ENCODE measurements at places on chromosomes 2 and 18.

DNA sequence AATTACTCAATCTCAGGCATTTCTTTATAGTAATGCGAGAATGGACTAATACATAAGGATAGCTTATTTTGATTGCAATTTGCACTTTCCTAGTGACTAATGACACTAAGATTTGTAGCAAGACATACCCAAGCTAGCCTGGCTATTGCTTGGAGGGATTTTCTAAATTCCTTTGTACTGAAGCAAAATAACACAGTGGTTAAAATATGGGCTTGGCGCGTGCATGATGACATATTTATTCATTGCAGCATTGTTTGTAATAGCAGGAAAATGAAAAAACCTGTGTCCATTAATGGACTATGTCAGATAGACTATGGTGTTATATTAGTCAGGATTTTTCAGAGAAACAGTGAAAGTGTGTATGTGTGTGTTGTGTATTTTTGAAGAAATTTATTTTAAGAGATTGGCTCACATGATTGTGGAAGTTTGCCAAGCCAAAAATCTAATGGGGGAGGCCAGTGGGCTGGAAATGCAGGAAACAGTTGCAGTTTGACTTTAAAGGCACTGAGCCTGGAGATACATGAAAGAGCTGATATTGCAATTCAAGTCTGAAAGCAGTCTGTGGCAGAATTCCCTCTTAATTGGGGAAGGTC, 16.7 kb upstream of the LAPTM4A start:
- DNase-seq = no peak

GRCh38 chr2:157442191-157442590, 1.7 kb downstream of the CYTIP start:
- no peak for DNase-seq

- DNase-seq = no peak
Measured at GRCh38 chr18:69109686-69110085, 291.0 kb upstream of the DOK6 start.

- DNase-seq = no peak
Measured at GRCh38 chr18:11850821-11851145, 430 bp upstream of the CHMP1B start.

DNA sequence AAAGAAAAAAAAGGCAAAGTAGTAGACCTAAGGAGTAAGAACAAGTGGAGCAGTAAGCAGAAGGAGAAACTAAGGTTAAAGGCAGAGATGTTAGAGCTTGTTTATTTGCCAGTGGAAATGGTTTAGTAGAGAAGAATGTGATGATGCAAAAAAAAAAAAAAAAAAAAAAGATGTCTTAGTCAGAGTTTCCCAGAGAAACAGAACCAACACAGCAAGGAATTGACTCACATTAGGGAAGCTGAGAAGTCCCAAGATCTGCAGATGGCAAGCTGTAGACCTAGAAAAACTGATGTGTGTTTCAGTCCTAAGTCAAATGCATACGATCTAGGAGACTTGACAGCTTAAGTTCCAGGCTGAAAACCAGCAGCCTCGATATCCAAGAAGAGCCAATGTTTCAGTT, 1548.8 kb upstream of the LRRTM1 start:
- DNase-seq = no peak

GRCh38 chr18:22846088-22846683, 86.9 kb upstream of the RBBP8 start:
- DNase-seq = no peak

GRCh38 chr2:6785493-6785892, 80.2 kb downstream of the CMPK2 start:
- no peak for DNase-seq

GRCh38 chr2:240925191-240925567, 19.0 kb downstream of the CROCC2 start:
- no peak for DNase-seq

- DNase-seq = no peak
Measured at GRCh38 chr18:69874058-69874457, 73.6 kb downstream of the CD226 start.

DNA sequence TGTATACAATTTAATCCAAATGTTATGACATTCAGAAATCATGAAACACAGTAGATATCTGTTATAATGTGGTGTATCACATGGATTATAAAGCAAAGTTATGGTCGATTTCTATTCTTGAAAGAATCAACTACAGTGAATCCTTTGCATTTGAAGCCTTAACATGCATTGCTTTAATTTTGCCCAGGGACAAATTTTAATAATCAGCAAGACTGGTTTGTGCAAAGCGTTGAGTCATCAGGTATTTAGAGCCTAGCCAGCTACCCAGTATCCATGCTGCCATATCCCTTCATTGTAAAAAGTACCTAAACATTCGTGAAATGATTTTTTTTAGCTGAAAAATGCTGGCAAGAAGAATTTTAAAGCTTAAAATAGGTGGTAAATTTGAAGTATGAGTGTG, 8.9 kb upstream of the SPDYA start:
- no peak for DNase-seq

DNA sequence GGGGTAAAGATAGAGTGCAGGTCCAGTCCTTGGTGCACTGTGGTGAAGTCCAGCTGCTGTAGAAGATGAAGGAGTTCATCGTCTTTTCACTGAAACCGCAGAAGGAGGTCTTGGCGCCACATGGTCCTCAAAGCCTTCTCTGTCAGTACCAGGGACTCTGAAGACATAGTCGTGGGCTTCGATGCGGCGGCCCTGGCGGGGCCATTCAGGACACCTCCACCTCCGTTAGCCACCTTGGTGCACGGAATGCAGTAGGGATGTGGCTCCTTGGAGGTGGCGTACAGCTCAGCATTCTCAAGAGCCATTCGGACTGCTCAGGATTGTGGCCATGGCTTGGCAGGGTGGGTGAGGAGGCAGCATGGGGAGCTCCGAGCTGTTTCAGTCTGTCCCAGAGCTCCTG, 418.8 kb downstream of the SUCLG1 start:
- no peak for DNase-seq

GRCh38 chr18:63079114-63079513, 240.5 kb downstream of the BCL2 start:
- no peak for DNase-seq

- no peak for DNase-seq
Measured at GRCh38 chr18:28036488-28036887, 140.4 kb downstream of the CDH2 start.

DNA sequence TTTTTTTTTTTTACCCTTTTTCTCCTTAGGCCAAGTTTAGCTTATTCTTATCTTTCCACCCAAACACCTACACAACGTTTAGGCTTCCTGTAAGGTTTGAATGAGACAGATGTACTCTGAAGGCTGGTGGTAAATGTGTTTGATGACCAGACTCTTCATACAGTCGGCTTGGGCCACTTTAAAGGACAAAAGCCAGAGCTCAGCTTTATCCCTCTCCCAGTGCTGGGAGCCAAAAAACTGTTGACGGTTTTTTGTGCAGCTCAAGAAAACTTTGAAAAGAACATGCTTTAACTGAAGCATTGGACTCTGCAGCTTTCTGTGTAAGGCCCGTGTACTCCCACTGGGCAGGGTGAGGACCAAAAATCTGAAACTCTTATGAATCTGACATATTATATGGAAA, 15.4 kb downstream of the CD8A start:
- DNase-seq = no peak

- peak; percentile 29 for DNase-seq
Measured at GRCh38 chr2:207734264-207734635, 22.8 kb downstream of the CCNYL1 start.

DNA sequence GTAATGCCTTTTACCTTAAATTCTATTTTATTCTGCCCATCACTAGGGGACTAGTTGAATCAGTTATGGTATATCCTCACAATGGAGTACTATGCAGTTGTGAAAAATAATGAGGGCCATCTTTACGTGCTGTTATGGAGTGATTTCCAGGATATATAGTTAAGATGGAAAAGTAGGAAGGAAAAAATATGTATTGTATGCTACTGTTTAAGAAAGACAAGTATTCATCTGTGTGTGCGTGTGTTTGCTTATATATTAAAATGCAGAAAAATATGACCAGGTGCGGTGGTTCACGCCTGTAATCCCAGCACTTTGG, 32.5 kb upstream of the MRPL33 start:
- DNase-seq = no peak

- DNase-seq = no peak
Measured at GRCh38 chr2:109438773-109439389, 174.9 kb downstream of the SEPTIN10 start.

- DNase-seq = no peak
Measured at GRCh38 chr2:102206666-102207341, 20.0 kb downstream of the IL1RL2 start.

GRCh38 chr2:217707131-217707611, 295.6 kb downstream of the TNS1 start:
- no peak for DNase-seq

DNA sequence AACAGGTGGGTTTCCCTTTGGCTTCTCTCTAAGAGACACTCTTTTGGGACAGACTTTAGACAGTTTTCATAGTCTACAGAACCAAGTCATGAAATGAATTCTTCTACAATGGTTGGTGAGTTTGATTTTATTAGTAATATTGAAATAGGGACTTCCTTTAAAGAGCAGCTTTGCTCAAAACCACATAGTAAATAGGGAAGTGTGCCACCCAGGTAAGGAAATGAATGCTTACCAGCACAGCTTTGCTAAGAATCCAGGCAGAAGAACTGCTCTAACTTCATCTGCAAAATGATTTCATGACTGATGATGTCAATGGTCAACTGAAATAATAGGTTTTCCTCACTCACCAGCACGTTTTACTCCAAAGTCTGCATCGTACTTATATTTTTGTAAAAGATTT, 89.2 kb downstream of the NYAP2 start:
- DNase-seq = no peak

DNA sequence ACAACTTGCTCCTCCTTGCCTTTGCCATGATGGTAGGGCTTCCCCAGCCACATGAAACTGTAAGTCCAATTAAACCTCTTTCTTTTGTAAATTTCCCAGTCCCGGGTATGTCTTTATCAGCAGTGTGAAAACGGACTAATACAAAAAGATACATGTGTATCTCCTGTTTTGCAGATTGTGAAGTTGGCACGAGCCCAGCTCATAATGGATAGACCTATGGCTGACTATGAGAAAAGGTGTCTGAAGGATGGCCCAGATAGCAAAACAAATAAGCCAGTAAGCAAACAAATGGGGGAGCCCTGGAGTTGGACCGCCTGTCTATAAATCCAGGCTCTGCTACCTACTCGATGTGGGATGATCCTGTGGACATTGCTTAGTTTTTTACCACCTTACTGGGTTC, 15.5 kb upstream of the PRKCE start:
- peak; percentile 24 for DNase-seq
